Sciatic nerve (tissue), 2 donors: ENCODE measurements at places on chromosomes 6 and 20. TPM values are rescaled to one million over a fixed set of nuclear protein-coding genes. Genes with fewer than 3 reads are reported as not detected.
A peak's percentile ranks its signal among the peaks of the same experiment; 100 is the strongest.

Gene CTAGE9
- not detected for total RNA-seq

GRCh38 chr6:36428911-36429310 is 13.7 kb downstream of the PXT1 start:
- no peak for DNase-seq

DNA sequence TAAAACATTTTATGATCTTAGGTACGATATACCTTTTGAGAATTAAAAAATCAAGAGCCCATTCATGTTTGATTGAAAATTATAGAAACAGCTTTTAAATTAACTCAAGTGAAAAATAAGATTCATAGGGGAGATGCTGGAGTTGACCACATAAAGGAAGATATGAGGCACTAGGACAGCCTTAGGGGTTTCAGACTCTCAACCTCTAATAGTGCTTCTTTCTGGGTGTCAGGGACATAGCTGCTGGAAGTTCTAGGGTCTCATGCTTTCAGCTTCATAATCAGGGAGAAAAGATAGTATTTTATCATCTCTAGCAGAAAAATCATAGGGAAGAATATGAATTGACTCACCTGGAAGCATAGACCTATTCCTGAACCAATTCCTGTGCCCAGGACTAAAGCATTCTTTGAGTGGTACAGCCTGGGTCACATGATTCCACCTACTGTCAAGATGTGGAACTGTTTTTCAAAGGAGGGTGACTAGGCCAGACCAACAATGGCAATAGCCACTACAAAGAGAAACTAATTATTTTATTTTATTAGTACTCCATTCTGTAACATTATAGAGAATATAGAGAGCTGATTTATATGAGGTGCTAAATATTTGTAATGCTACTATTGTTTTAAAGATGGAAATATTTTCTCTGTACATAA is 27.8 kb upstream of the CENPW start:
- no peak for DNase-seq

- no peak for DNase-seq
Measured at GRCh38 chr20:53763707-53764414, 170.2 kb upstream of the ZNF217 start.

GRCh38 chr6:156885562-156885961 is 108.4 kb downstream of the ARID1B start:
- no peak for DNase-seq

DNA sequence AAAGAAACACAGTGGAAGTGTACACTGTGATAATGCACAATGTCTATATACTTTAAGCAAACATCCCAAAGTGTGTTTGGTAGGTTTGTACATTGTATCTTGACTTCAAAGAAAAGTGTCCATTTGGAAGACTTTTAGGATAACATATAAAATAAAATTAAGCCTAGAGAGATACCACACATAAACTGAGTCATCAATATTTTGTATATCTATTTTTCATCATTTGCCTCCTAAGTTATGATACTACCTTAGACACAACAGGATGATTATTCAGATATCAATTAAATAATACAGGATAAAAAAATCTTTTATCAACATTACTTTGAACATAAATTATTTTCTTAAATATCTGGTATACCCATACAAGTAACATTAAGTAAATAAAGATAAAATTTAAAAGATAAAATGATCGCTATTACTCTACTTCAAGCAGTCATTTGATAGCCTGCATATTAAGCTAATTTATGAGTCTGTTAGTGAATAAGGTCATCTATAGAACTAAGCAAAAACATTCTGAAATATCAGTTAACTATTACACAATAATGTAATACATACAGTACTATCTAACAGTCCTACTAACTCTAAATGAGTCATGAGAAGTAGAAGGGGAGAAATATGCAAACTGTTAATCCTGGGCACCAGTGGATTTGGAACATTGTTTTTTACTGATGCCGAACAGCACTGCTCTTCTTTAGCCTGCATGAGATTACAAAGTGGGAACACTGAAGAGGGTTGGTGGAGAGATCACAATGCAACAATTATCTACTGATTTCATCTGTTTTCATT is 158.4 kb upstream of the SIM1 start:
- no peak for DNase-seq

DNA sequence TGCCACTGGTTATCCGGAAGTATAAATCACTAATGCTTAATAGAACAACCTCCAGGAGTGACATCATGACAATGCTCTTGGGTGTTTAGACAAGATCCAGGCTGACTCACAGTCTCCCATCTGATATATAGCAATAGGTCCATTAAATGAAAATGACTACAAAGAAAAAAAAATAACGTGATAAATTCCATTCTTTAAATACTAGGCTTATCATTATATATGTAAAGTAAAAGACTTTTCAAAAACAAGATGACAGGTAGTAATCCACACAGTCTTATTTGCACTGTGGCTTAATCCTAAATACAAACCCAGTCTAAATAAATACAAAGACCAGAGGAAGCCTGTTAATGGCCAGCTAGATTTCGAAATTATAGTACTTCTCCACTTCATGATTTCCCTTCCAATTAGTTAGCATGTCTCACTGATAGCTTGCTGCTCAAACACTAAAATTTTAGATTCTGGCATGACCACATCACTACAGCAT is 149.1 kb upstream of the BEND3 start:
- no peak for DNase-seq

Gene TRIM10
- 0.62 TPM for total RNA-seq

Gene PAK5
- total RNA-seq = 0.18 TPM

Gene HLA-G
- total RNA-seq = 1.2 TPM

- DNase-seq = no peak
Measured at GRCh38 chr6:129486327-129486726, 223.7 kb downstream of the ARHGAP18 start.

- no peak for DNase-seq
Measured at GRCh38 chr6:18579869-18580268, 192.7 kb downstream of the RNF144B start.

GRCh38 chr6:84556541-84557335 is 207.7 kb downstream of the TBX18 start:
- no peak for DNase-seq

Gene KIF25
- total RNA-seq = 1.6 TPM

DNA sequence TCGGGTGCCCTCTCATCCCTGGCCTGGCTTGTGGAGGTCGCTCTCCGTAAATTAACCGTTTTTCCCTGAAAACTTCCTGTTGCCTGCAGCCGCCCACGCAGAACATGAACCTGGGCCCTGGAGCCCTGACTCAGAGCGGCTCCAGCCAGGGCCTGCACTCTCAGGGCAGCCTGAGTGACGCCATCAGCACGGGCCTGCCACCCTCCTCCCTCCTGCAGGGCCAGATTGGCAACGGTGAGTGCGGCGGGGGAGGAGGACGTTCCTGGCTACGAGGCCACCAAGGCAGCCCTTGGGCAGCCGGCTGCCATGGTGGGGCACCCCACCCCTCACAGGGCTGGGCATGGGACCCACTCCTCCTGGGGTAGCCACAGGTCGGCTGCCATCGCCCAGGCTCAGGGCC is 17.8 kb downstream of the SS18L1 start:
- DNase-seq = no peak

GRCh38 chr6:815348-815738 is 122.4 kb upstream of the EXOC2 start:
- no peak for DNase-seq

Gene ZFP57
- total RNA-seq = not detected

DNA sequence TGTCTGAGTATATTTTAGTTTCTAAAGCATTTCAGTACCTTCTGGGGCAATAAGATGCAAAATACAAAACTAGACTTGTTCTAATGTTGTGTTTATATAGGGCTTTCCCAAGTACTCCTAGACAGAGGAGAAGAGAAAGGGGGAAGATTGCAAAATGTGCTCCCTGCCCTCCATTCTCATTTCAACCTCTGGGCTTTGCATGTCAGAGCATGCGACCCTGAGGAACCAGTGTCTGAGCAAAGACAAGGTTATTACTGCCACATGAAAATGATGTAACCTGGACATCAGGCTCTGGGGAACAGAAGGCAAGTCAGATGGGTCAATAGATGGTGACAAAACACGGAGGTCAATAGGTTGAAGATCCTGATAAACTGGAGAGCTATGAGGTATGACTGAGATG is 253.5 kb upstream of the TCF21 start:
- no peak for DNase-seq

GRCh38 chr6:16243055-16243454 is 4.7 kb downstream of the GMPR start:
- DNase-seq = no peak

DNA sequence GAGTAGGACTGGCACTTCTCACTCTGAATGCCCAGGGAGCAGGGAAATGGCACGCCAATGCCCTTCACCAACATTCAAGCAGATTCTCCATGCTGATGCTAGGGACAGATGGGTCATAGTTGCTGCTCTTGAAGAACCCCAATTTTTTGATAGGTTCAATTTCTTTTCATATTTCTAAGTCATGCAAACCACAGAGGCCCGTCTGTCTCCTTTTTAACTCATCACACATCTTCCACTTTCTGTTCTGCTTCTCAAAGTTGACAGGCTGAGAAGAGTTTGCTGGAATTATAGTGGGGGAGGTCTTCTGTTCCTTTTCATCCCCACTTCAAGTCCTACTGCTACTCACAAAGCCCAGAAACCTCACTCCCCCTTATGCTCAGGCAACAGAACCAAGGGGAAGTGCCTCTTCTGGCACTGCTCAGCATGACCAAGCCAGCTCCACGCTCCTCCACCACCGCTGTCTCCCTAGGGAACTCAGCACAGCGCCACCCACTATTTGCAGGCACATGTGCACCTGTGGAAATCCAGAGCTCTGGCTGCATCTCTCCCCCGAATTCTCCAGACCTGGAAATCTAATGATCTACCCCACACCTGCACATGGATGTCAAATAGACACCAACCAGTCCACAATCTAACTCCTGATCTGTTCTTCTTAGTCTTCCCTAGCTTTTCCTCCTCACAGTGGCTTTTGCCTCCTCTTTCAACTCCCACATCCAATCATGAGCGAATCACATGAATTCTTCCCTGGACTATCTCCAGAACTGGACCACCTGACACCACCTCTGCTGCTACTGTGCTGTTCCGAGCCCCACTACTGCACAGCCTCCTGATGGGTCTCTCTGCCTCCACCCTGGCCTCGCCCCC is 10.7 kb downstream of the ZBTB24 start:
- DNase-seq = no peak

Gene NRSN1
- total RNA-seq = not detected

Gene FAM8A1
- total RNA-seq = 35.2 TPM

GRCh38 chr6:109632405-109632804 is 58.6 kb downstream of the AK9 start:
- DNase-seq = no peak

Gene TDRD6
- total RNA-seq = 1.9 TPM

DNA sequence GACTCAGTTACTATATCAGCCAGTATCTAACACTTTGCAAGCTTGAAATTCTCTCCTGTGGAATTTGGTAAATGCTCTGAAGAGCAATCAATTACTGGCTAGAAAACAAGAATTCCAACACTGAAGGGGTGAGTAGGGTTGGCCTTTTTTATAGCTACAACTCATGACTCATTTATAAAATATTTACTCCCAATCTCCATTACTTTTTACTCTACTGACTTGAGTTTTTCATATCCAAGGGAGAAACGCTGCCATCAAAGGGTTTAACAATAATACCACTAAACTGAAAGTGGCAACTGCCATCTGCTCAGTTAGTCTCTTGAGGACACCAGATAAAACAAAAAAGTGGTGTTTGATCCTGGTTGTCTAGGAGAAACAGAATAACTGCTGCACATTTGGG is 203.1 kb downstream of the UBE3D start:
- no peak for DNase-seq

DNA sequence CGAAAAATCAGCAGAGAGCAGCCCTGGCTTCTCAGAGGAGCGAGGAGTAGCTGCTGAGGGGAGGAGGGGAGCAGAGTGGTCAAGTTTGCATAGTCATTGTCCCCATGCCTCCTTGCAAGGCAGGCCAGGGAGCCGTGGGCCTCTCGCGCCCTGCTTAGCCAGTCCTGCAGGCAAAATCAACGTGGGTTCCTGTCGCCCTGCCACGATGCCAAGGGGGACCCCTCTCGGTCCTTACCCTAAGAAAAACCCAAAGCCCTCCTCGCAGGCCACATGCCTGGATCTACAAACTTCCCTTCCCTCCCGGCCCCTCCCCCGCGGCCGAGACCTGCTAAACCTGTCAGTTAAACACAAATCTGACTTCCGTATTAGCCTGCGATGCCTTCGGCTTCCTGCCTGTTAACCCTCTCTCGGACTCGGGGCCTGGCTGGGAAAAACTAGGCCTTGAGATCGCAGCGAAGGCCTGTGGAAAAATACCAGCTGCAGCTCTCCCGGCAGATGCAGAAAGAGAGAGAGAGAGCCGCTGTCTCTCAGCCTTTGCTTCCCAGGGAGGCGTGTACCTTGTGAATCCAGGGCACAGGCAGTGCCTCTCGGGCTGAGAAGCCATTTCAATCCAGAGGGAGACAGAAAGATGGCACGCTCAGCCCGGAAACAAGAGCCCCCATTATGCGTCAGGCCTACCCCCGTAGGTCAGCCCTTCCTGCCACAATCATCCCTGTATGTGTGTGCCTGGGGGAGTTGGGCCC is 968 bp upstream of the ZMYND8 start:
- peak; percentile 83 for DNase-seq

- DNase-seq = no peak
Measured at GRCh38 chr6:29793796-29794195, 33.8 kb upstream of the HLA-G start.

Gene CNBD2
- total RNA-seq = 4.4 TPM

- DNase-seq = no peak
Measured at GRCh38 chr6:53067849-53068361, 2.7 kb downstream of the FBXO9 start.

GRCh38 chr20:47700327-47700726 is 85.0 kb downstream of the SULF2 start:
- DNase-seq = no peak
